Chondrocyte (in vitro differentiated cells): ENCODE measurements at places on chromosomes 7 and 10. TPM values are rescaled to one million over a fixed set of nuclear protein-coding genes. Genes with fewer than 3 reads are reported as not detected.

OR2A1 gene
- not detected in 3 replicates for total RNA-seq

OR2A42 gene
- total RNA-seq = 0.12 to 0.31 TPM in 2 of 3 replicates, not detected in the other

STARD3NL gene
- total RNA-seq = 30.5 to 36.3 TPM (median 33.4 TPM) in 3 replicates

SMC3 gene
- total RNA-seq = 28.2 to 32.7 TPM (median 29.3 TPM) in 3 replicates

GNG11 gene
- 8.2 to 15.0 TPM (median 9.4 TPM) in 3 replicates for total RNA-seq

ELN gene
- total RNA-seq = 8,224 to 15,554 TPM (median 15,093 TPM) in 3 replicates

TBATA gene
- not detected in 3 replicates for total RNA-seq

EXOC4 gene
- total RNA-seq = 67.7 to 97.9 TPM (median 73.8 TPM) in 3 replicates

- H3K36me3 ChIP-seq = no peaks in the 10 kb centered on the region
- H3K4me1 ChIP-seq = peaks cover 69% of the 10 kb centered on the region
- DNase-seq = no peak
Measured at GRCh38 chr7:55065079-55065478, 46.3 kb downstream of the EGFR start.

DNA sequence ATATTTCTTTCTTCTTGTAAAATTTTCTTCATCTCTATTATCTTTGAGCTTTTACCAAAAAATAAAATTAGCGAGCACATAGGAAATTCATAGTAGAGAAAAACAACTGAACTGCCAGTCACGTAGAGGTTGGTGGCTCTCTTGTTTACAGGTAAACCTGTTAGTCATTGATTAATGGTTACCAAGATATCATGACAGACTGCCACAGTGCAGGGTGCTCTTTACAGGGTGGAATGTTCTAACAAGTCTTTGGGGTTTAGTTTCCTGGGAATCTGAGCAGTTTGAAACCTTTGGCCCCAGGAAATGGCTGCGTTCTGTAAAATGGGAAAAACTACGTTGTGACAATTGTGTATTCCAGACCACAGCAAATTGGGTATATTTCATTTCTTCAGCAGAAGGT lies 407.3 kb upstream of the ADARB2 start:
- no peaks in the 10 kb centered on the region for H3K36me3 ChIP-seq
- DNase-seq = no peak
- H3K27ac ChIP-seq = no peak overlapping the region
- peaks cover 2% of the 10 kb centered on the region for H3K27me3 ChIP-seq

- no peak overlapping the region for H3K4me3 ChIP-seq
- peaks cover 5% of the 10 kb centered on the region for H3K36me3 ChIP-seq
- H3K27me3 ChIP-seq = peaks cover 13% of the 10 kb centered on the region
- no peaks in the 10 kb centered on the region for H3K4me1 ChIP-seq
- H3K27ac ChIP-seq = no peak overlapping the region
Measured at GRCh38 chr10:88769384-88769783, 9.6 kb downstream of the LIPN start.

DNA sequence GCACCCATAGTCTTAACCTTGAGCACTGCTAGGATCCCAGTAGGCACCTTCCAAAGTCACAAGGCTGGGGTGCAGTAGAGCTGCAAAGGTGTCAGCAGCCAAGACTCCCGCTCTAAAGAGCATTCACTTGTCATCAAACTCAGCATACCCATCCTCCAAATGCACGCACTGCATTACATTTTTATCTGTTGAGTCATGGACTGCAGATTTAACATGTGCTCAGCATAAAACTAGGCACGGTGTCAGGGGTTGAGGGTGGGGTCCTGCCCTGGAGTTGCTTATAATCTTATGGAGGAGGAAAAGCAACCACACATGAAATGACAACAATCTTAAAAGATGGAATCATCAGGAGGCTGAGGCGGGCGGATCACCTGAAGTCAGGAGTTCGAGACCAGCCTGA lies 102.6 kb downstream of the PARP12 start:
- no peaks in the 10 kb centered on the region for H3K36me3 ChIP-seq
- DNase-seq = peak; percentile 28
- H3K27ac ChIP-seq = no peak overlapping the region
- H3K4me3 ChIP-seq = no peak overlapping the region

DNA sequence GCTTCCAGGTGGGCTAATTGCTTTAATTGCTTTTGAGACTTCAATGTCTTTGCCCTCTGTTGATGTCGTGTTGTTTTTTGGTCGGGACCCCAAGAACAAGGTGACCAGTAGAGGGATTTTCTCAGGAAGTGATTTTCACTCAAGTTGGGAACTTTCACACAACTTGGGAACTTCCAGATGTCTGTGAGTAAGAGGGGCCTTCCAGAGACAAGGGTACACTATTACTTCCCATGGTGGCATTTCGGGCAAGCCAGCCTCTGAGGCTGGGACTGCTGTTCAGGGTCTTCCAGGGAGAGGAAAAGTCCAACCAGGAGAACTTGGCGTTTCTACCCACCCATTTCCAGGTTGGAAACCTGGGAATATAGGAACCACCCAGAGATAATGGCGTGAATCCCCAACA lies 170.0 kb upstream of the CDCA7L start:
- H3K4me3 ChIP-seq = no peak overlapping the region
- H3K27ac ChIP-seq = no peak overlapping the region
- H3K36me3 ChIP-seq = peaks cover 2% of the 10 kb centered on the region
- no peak for DNase-seq
- peaks cover 5% of the 10 kb centered on the region for H3K4me1 ChIP-seq

DNA sequence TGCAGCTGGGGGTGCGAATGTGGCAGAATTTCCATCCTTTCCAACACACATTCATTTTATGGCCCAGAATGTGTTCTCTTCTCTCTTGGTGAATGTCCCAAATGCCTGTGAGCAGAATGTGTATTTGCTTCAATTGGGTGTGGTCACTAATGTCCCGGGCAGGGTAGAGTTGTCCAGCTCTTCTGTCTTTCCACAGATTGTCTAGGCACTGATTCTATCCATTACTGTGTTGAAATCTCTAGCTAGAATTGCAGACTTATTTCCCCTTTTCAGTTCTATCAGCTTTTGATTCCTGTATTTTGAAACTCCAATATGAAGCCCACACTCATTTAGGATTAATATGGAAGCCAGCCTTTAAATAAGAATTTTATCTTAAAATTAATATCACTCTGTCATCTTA lies 14.0 kb upstream of the AKR1E2 start:
- DNase-seq = no peak
- no peak overlapping the region for H3K4me3 ChIP-seq
- peaks cover 21% of the 10 kb centered on the region for H3K4me1 ChIP-seq
- H3K36me3 ChIP-seq = no peaks in the 10 kb centered on the region

- H3K36me3 ChIP-seq = no peaks in the 10 kb centered on the region
- no peak overlapping the region for H3K4me3 ChIP-seq
- H3K4me1 ChIP-seq = peaks cover 13% of the 10 kb centered on the region
- no peak overlapping the region for H3K27ac ChIP-seq
- no peak for DNase-seq
Measured at GRCh38 chr7:22551768-22552513, 52.0 kb upstream of the STEAP1B start.

DNA sequence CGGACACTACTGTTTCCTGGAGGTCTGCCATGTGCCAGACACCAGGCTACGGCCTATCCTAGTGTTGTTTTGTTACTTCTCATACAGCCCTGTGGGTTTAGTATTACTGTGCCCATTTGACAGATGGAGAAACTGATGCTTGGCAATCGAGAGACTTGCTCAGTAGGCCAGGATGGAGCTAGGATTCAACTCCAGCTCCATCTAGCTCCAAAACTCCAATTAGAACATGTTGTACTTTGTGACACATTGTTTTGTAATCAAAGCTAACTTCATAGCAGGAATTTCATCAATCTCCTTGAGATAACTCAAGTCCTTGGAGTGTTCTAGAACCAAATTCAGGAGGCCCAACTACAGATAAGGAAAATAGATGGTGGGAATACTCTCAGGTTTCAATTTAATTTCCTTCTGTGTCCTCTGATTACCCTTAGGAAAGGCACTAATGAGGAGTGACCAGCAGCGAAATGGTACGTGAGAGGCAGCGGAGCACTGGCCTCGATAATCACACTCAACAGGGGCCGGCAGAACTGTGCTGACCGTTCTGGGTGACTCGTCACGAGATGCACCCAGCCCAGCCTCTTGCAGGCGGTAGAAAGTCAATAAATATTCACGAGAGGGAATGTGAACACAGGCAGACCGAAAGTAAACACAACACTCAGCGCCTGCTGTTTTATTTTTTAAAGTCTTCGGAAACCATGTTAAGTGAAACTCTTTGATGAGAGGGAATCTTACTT lies 269.6 kb upstream of the NEBL start:
- no peak overlapping the region for H3K4me3 ChIP-seq
- no peaks in the 10 kb centered on the region for H3K4me1 ChIP-seq
- H3K27me3 ChIP-seq = peaks cover 1% of the 10 kb centered on the region
- no peak for DNase-seq
- no peaks in the 10 kb centered on the region for H3K36me3 ChIP-seq

- no peaks in the 10 kb centered on the region for H3K27me3 ChIP-seq
- no peak for DNase-seq
- H3K27ac ChIP-seq = no peak overlapping the region
Measured at GRCh38 chr7:74684921-74685320, 27.4 kb downstream of the GTF2I start.

DNA sequence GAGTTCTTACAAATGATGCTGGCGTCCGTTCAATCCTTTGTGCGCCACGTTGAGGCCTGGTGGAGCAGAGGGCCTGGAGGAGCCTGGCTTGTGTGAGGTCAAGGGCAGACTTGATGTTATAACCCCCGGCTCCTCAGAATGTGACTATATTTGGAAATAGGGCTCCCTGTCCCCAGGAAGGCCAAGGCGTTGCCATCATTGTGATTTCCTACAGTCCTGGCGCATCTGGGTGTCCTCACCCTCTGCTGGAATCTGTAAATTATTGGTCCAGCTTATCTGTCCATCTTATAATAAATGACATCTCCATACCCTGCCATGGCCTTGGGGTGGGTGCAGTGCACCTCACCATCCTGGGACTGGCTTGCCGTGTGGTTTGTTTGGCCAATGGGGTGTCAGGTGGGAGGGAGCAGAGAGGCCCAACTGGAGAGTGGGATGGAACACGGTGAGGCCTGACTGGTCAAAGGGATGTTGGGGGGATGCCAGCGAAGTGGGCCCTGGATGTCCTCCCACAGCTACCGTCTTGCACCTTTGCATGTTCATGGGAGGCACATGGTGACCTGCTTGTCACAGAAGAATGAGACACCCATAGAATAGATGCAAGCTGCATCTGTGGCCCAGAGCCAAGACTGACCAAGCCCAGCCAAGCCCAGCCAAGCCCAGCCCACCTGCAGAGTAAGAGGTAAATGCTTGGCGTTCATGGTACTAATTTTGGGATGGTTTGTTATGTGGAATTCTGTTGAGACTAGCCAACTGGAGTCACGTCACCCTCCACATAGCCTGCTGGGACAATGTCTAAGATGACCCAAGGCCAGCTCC lies 11.1 kb upstream of the LRRC27 start:
- peaks cover 47% of the 10 kb centered on the region for H3K4me1 ChIP-seq
- H3K4me3 ChIP-seq = peak overlapping the region; percentile 44
- peaks cover 7% of the 10 kb centered on the region for H3K36me3 ChIP-seq
- peak overlapping the region; percentile 99 for H3K27ac ChIP-seq
- H3K27me3 ChIP-seq = no peaks in the 10 kb centered on the region
- peak; percentile 39 for DNase-seq

GRCh38 chr10:97028126-97028831 lies 157.5 kb downstream of the SLIT1 start:
- peaks cover 19% of the 10 kb centered on the region for H3K27me3 ChIP-seq
- no peaks in the 10 kb centered on the region for H3K36me3 ChIP-seq
- peaks cover 23% of the 10 kb centered on the region for H3K4me1 ChIP-seq
- no peak overlapping the region for H3K4me3 ChIP-seq
- no peak overlapping the region for H3K27ac ChIP-seq

GRCh38 chr10:10209167-10209566 lies 808.5 kb upstream of the CELF2 start:
- no peak overlapping the region for H3K4me3 ChIP-seq
- H3K27me3 ChIP-seq = no peaks in the 10 kb centered on the region
- no peak for DNase-seq
- peaks cover 4% of the 10 kb centered on the region for H3K4me1 ChIP-seq

- peaks cover 37% of the 10 kb centered on the region for H3K4me1 ChIP-seq
- H3K27me3 ChIP-seq = no peaks in the 10 kb centered on the region
- no peak overlapping the region for H3K4me3 ChIP-seq
- H3K36me3 ChIP-seq = peaks cover 3% of the 10 kb centered on the region
- H3K27ac ChIP-seq = no peak overlapping the region
Measured at GRCh38 chr10:77279207-77279606, 358.4 kb downstream of the KCNMA1 start.

- DNase-seq = no peak
- H3K4me3 ChIP-seq = no peak overlapping the region
- H3K27ac ChIP-seq = no peak overlapping the region
- no peaks in the 10 kb centered on the region for H3K36me3 ChIP-seq
Measured at GRCh38 chr7:76121044-76121443, 73.1 kb downstream of the MDH2 start.

DNA sequence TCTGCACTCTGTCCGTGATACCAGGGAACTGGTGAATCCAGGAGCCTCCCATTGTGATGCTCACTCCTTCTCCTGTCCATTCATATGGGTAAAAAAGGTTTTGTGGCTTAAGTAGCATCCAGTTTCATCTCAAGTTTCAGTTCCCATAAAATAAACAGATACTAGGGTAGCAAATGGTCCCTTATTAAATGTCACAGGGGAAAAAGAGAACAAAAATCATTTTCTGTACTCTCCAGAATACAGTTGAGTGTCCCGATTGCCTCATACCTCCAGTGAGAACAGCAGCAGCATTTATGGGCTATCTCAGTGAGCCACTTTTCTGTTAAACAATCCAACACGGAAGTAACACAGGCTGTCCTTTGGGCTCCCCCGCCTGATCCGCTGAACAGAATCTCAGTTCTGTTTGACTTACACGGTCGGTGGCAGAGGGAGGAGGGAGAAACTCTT lies 179.6 kb downstream of the CELF2 start:
- no peak overlapping the region for H3K4me3 ChIP-seq
- no peaks in the 10 kb centered on the region for H3K27me3 ChIP-seq
- H3K36me3 ChIP-seq = peaks cover 10% of the 10 kb centered on the region
- no peak overlapping the region for H3K27ac ChIP-seq
